ENCODE measurements at places on chromosomes 2 and 18.

DNA sequence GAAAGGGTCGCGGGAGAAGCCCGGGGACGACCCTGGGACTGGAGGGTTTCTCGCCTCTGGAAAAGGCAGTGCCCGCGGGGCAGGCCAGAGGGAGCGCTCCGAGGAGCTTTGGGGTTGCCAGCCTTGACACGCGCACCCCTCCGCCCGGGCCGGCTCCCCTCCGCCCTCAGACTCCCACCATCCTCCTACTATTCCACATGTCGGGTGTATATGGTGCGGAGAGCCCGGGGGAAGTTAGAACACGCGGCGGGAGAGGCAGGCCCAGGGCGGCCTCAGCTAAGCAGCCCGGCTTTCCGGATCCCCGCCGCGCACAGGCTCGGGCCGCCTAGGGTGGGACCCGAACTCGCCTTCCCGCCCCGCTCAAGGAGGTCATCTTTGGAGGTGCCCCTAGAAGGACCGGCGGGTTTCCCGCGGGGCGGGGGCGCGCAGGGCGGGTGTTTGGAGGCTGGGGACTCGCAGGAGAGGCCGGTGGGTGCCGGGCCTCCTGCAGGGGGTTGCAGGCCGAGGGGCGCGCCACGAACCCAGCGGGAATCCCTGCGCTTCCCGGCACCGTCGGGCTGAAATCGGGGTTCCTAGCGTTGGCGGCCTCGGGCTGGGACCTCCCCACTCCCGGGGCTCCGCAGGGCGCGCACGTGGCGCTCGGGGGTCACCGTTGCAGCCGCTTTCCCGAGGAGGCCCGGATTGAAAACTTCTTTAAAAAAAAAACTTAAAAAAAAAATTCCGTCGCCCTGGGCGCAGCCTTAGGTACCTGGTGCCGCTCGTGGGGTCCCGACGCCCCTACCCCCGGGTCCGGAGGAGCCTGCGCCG lies 3.7 kb downstream of the NFATC1 start:
- DNase-seq: no peak

DNA sequence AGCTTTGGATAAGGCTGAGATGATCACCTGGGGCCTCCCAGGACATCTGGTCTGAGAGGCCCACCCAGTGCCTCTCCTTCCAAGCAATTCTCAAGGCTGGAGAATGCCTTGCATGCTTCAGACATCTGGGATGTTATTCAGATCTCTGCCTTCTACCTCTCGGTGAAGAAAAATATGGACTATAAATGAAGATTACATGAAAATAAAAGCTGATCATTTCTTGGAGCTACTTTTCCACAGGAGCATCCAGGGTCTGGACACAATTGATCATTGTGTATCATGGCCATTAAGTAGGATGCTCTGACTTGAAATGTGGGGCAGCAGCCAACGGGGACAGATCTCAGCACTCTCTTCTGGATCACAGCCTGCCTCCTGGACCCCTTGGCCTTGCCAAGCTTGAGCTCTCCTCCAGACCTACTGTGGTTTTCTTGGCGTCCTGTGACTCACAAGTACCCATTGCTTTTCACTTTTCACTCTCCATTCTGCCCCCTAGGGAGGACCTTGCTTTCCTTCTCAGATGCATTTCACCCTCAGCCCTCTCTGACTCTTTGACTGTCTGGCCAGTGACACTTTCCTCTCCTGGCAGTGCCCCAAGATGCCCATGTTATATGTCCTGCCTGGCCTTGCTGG lies 203.1 kb downstream of the INSIG2 start:
- no peak for DNase-seq

- DNase-seq: no peak
These were observed 201.7 kb upstream of the STK17B start for GRCh38 chr2:196372811-196373664.

- DNase-seq: no peak
These were observed 11.3 kb downstream of the MAL start for GRCh38 chr2:95036596-95037383.

DNA sequence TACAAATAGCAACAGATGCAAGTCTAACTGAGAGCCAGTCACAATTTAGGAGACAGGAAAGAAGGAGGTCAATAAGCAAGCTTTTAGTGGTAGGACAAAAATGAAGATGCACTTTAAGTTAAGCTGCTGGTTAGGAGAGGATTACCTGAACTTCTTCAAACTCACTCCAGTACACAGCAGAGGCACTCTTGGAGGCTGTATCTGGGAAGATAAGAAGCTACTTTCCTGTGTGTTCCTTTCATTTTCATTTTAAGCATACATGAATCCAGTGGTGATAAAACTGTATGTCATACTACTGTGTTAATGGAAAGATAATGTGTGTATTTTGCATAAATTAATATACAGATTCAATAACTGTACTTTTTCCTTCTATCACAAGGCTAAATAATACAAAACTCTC lies 49.6 kb downstream of the HYCC2 start:
- no peak for DNase-seq

DNA sequence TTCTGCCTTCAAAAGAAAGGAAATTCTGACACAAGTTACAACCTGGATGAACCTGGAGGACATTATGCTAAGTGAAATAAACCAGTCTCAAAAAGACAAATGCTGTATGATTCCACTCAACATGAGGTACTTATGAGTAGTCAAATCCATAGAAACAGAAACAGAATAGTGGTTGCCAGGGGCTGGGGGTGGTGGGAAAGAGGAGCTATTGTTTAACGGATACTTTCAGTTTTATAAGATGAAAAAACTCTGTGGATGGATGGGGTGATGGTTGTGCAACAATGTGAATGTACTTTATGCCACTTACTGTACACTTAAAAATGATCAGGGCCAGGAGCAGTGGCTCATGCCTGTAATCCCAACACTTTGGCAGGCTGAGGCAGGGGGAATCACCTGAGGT lies 15.4 kb downstream of the SLC35F5 start:
- no peak for DNase-seq

GRCh38 chr2:36170805-36171204 lies 184.8 kb upstream of the CRIM1 start:
- no peak for DNase-seq

GRCh38 chr2:199704358-199705238 lies 146.4 kb downstream of the FTCDNL1 start:
- DNase-seq: peak; percentile 52

GRCh38 chr2:214135966-214136365 lies 274.9 kb upstream of the VWC2L start:
- no peak for DNase-seq
